ENCODE measurements at places on chromosomes 11 and 22.

GRCh38 chr11:12678092-12678491 is 3.9 kb downstream of the TEAD1 start:
- no peak for DNase-seq

- DNase-seq, result peak; percentile 41
These were observed 40.0 kb downstream of the TPCN2 start for GRCh38 chr11:69088676-69089146.

DNA sequence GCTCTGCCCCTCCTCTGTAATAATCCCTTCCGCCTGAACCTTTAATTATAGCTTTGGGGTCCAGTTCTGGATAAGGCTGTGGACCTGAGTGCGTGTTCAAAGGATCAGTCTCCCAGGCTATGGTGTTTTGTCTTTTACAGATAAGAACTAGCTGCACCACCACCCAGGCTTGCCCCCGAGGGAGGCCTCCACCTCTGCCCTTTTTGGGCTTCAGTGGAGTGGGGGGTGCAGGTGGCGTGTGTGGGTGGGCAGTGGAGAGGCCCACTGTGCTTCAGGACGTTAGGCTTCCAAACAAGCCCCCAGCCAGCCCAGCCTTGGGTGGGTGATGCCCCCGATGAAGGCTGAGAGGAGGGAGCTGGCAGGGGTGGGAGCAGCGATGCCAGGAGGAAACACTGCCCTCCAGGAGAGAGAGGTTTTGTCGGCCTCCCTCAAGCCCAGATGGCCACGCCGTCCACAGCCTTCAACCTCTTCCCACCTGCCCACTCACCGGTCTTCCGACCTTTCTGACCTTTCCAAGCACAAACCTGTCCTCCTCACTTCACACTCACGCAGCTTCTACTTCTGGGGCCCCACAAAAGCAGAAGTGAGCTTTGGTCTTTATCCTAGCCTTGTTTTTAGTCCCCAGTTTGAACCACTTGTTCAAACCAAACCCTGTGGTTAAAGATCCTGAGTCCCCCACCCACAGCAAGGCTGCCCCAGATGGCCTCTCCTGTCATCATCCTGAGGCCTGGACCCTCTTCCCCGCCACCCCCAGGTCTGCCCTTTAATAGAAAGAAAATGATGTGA is 20.4 kb downstream of the PSMD13 start:
- no peak for DNase-seq

DNA sequence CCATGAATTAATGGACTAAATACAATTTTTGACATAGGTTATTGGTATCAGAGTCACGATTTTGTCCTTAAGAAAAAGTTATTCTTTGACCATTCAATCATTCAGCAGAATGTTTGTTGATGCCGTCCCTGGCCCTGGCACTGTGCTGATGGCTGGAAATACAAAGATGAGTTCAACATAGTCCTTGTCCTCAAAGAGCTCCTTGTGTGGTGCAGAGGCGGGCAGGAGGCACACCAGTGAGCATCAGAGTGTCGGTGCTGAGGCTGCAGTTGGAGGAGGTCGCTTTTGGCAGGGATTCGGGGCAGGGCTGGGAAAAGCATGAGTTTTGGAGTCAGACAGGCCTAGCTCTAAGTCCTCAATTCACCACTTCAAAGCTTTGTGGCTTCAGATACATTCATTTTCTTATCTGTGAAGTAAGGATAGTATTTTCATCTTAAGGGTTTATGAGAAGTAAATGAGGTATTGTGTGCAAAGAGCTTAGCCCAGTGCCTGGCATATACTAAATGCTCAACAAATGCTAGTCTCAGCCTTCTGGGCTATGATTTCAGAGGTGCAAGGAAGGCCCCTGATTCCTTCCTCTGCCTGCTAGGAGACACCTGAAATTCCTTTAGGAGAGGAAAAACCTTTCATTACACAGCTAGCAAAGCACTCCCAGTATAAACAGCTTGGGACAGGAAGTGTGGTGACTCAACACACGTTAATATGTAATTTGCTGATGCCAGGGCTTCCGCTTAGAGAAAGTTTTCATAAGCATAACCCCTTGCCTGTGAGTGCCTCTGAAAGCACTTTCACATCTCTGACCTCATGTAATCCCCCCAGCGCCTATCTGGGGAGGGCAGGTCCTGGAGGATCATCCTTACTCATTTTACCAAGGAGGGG is 113.8 kb downstream of the NECTIN1 start:
- DNase-seq, result no peak

GRCh38 chr11:77053217-77054015 is 13.4 kb upstream of the CAPN5 start:
- DNase-seq, result no peak

GRCh38 chr22:50440544-50441249 is 34.1 kb downstream of the SBF1 start:
- DNase-seq, result no peak

- DNase-seq, result peak; percentile 23
These were observed at the start of gene RDX for GRCh38 chr11:110296226-110297075. Gene RDX, minus strand, starts transcription at chr11:110296614. Its CDS starts 16,922 bp downstream, at chr11:110279692.

DNA sequence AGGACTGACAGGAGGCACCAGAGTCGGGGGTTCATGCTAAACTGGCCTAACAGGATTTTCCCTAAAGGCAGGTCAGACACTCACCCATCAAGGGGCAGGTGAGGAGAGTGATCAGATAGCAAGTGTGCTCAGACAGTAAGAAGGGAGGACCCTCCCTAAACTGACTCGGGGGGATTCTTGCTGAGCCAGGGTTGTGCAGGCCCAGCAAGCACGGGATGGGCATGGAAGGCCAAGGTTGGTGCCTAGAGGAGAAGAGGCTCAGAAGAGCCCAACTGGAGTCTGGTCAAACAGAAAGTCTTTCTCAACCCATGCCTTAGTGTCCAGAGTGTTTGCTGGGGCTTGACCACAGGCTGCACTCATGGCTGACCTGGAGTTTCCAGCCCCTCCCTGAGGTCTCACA is 6.2 kb upstream of the APOL1 start:
- no peak for DNase-seq

DNA sequence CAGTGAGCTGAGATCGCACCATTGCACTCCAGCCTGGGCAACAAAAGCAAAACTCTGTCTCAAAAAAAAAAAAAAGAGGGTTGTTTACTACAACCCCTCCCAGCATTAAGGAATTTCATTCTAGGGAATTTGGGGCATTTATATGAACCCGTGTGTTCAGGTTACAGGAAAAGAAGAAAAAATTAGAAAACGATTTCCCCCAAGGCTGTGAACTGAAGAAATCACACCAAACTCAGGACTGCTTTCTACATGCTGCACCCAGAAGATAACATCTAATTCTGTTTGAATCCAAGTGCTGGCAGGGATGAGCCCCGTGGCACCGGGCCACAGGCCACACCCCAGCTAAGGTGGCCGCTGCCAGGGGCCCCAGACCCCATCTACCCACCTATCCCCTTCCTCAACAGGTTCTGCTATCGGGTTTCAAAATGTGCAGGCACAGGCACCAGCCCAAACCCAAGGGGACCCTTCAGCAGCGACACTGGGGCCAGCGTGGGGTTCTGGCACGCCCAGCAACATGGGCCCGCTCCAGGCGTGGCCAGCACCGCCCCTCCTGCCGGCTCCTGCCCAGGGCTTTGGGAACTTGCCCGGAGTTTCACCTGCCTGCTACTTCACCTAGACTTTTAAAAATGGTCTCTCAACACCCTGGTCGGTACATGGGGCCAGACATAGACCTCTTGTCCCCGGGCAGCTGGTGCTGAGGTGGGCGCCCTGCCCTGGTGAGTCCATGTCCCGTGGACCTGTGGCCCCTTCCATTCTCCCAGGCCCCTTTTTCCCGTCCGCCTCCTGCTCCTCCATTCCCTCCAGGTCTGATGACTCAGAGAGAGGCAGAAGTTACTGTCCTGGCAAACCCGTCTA is 11.8 kb downstream of the CELSR1 start:
- no peak for DNase-seq

DNA sequence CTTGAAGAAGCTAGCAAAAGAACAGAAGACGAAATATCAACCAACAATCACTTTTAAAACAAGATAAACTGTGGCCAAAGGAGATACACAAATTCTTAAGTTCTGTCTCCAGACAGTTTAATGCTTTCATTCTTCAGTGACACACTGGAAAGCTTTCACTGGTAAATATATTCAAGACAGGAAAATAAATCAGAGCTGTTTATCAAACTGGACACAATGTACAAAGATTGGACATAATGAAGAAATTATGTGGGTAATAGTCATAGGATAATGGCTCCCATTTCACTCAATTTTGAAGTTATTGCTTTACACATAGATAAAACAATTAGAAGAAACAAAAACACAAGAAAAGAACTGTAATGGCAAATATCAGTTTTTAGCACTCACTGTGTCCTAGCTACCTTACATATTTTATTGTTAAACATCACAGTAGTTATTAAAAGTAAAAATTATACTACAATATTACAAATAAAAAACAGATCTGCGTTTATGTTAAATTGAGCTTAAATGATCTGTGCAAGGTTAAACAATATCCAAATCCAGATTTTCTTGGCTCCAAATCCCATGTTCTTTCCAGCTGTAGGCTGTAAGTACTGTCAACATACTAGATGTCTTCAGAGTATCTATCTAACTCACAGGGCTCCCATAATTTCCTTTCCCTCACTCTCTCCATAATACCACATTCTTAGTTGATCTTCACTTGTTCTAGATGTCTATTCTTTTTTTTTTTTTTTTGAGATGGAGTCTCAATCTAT is 38.6 kb upstream of the NOX4 start:
- no peak for DNase-seq

- DNase-seq, result no peak
These were observed 129.7 kb downstream of the ST3GAL4 start for GRCh38 chr11:126485021-126485792.

- no peak for DNase-seq
These were observed 295.9 kb upstream of the NCAM1 start for GRCh38 chr11:112665291-112665690.
